Cortex of kidney (tissue), 1 donor: ENCODE measurements at places on chromosomes 16 and 17.

DNA sequence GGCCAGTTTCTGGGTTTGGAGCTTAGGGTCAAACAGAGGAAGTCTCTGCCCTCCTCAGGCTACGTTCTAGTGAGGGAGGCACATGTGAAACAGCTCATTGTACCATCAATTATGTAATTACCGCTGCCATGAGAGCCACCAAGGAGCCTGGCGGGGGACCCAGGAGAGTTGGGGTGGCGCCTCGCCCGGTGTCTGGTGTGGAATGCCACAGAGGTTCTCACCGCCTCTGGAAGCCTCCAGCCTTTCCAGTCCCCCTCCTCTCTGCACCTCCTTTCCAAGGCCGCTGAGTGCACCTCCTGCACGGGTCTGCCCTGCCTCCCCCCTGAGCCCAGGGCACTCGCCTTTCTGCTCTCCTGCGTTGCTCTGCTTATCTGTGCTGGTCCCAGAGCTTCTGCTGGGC is 51.4 kb downstream of the SREBF1 start:
- DNase-seq, result no peak

- no peak for DNase-seq
These were observed 31.7 kb upstream of the KCNJ2 start for GRCh38 chr17:70137451-70138230.

GRCh38 chr16:578870-579405 is 9.2 kb downstream of the PIGQ start:
- no peak for DNase-seq

GRCh38 chr17:66302761-66303626 is 581 bp downstream of the PRKCA start:
- DNase-seq, result no peak

DNA sequence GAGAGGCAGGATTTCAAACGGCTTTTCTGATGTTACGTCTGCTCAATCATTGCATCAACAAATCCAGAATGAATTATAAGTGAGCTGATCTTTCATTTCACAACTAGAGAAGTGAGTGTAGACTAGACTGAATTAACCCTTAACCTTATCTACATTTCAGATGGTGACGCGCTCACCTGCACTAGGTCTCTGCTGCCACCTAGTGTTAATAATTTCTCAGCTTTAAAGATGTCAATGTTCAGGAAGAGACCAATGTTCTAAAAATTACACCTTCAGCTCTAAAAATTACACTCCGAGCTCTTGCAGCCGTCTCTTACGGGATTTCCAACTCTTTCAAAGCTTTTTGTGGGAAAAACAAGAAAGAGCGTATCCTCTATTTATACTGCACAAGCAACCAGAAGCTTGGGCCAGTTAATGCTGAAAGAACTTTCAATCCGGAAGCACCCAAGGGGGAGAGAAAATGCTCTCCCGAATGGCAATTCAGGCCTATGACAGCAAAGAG is 88.2 kb upstream of the FA2H start:
- DNase-seq, result no peak

- no peak for DNase-seq
These were observed 6.8 kb downstream of the UNKL start for GRCh38 chr16:1407753-1408152.

GRCh38 chr17:80070375-80071115 is 30.8 kb upstream of the GAA start:
- no peak for DNase-seq

DNA sequence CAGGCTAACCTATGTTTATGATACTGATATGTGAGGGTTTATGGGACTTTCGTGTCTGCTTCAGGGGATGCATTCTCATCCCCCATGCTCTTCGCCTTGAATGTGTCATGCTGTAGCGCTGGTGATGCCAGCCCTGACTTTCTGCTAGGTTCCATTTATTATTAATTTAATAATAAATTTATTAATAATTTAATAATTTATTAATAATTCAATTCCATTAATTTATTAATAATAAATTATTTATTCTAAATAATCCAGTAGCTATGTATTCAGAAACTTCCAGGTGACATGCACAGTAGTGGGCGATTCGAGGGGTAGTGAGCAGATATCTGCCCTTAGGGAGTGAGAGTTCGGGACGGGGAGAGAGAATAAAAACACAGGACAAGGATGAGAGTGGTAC is 49.8 kb downstream of the SHISA6 start:
- DNase-seq, result no peak

DNA sequence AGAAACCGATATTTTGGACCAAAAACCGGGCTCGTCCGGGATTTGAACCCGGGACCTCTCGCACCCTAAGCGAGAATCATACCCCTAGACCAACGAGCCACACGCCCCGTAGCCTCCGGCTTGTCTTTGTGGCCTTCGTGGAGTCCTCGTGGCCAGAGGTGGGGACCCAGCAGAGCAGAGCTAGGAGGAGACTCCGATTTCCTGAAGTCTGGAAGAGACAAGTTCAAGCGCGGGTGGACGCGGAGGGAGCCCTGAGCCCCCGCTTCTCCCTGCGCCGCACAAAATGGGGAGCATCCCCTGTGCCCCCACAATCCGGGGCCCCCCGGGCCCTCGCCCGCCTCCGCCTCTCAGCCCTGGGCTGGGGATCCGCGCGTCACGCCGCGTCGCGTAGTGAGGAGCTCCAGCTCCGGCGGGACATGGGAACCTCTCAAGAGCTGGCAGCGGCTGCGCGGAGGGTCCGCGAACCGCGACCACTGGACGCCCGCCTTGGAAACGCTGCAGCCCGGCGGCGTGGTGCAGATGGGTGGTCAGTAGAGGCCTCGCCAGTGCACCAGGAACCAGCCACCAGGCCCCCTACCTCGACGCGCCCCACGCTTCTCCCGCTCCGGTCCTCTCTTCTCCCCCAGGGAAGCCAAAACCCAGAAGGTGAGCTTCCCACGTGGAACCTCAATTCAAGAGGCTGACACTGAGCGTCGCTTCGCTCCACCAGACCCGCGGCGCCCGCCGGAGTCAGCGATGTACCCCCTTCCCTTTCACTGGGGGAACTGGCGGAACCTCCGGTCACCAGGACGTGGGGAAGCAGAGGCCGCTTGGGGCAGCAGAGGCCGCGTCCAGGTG is 5.2 kb upstream of the OR1F1 start:
- no peak for DNase-seq

- no peak for DNase-seq
These were observed 366.3 kb upstream of the XYLT1 start for GRCh38 chr16:17836868-17837602.

- no peak for DNase-seq
These were observed 129.6 kb downstream of the MRM1 start for GRCh38 chr17:36730857-36731490.

DNA sequence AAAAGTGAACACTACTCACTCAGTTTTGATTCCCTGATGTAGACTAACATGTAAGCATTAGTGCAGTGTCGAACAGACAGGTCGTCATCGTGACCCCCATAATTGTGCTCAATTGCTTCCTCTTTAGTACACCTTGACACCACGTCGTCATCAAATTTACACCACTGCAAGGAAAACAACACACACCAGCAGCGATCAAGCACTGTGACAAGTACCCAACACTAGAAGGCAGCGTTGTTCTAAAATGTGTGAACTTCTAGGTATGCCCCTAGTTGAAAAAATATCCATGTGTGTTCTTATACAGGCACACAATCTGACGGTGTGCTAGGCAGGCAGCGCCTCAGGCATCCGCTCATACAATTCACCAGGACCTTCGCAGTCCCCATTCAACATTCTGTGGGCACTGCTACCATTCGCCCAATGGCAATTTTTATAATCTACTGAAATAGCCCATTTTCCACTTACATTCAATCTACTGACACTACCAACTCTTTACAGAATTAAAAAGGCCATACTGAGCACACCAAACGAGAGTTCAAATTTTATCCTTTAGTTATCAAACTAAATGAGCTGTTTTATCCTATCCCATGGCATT is 23.1 kb downstream of the LITAFD start:
- no peak for DNase-seq

DNA sequence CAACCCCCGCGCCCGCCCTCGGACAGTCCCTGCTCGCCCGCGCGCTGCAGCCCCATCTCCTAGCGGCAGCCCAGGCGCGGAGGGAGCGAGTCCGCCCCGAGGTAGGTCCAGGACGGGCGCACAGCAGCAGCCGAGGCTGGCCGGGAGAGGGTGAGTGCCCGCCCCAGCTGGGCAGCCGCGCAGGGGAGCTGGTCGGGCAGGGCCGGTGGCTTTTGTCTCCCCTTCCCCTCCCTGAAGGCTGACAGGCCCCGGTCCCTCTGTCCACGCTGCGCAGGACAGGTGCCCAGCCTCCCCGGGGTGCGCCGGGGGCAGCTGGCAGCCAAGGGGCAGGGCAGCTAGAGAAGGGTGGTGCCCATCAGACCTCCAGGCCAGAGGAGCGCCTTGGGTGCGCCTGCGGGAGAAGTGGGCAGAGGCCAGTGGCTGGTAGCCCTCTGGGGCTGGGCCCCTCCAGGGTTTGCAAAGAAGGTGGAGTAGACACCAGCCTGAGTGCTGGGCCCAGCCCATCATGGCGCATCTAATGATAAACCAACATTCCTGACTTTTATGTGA is 278 bp downstream of the ITGB4 start:
- DNase-seq, result no peak

GRCh38 chr17:74437702-74438101 is 5.8 kb downstream of the GPRC5C start:
- DNase-seq, result no peak

- no peak for DNase-seq
These were observed 24.8 kb downstream of the RANBP10 start for GRCh38 chr16:67781565-67781921.

GRCh38 chr17:17348872-17349723 is 45.9 kb downstream of the NT5M start:
- DNase-seq, result no peak

GRCh38 chr17:45132320-45132571 is at the start of gene PLCD3:
PLCD3 (minus strand) TSS chr17:45132515; CDS start chr17:45132410, 105 bp downstream.
- DNase-seq, result no peak
